Right ventricle myocardium superior (tissue), 1 donor: ENCODE measurements at places on chromosomes 1 and 21.

DNA sequence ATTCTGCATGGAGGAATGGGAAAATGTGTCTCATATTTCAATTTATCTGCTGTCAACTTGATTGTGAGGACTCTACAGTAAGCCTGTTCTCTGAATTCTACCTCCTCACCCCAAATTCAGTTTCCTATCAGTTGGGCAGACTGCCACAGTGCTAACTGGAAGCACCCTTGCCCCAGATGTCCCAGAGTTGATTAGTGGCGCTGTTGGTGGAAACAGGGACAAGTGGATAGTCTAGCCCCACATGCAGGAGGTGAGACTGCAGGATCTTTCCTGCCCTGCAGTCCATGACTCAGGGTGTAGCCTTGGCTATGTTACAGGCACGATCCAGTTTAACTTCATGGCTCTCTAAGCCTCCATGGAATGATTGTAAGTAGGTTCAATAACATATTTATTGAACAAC, 22.1 kb downstream of the ADAM30 start:
- DNase-seq: no peak

DNA sequence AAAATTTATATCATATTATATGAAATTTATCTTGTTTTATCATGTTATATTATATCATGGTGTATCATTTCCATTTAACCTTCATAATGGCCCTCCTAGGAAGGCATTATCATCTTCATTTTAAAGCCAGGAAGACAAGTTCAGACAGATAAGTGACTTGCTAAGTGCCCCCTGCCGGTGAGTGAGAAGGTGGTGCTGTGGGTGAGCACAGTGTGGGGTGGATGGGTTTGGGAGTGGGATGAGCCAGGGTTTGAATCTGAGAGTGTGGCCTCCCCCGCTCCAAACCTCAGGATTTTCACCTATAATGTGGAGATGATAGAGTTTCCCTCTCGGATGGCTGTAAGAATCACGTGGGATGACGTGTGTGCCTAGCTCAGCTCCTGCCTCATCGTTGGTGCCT, 108.7 kb upstream of the IGSF21 start:
- no peak for DNase-seq

DNA sequence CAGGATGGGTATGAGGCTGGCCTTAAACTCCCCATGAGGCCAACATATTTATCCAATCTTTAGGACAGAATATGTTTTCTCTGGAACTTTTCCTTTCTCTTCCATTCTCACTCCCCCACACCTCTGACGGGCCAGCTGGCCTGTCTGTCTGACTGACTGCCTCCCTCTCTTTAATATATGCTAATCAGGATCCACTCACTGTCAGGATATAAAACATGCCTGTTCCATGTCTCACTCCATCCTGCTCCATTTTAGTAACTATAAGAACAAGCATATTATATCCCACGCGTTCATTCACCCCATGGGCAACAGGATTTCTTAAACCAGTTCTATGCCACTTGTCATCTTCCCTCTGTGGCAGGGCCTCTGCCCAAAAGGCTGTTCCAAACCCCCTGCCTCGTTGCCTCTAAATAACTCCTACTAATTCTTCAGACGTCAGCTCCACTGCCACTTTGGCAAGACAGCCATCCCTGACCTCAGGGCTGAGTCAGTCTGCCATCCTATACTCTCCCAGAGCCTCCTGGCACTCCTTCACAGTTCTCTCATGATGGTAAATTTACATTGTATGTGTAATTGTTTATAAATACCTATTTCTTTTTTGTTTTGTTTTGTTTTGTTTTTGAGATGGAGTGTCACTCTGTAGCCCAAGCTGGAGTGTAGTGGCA, 84.3 kb upstream of the SPATA6 start:
- DNase-seq: no peak

DNA sequence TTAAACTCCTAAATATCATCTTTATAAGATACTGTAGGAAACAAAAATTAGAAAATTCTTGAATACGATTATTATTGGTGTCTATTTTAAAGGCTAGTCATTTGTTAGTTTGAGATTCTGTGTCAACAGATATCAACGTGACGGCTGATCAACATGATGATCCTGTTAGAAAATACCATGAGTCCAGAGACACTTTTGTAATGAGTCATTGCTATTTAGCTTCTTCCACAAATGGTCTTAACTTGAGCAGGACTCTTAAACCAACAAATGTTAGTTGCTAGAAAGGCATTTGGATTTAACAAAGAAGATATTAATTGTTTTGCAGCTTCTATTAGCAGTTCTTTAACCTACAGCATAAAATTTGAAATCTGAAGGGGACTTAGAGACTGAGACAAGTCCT, 131.2 kb downstream of the TGFB2 start:
- no peak for DNase-seq

- DNase-seq: peak; percentile 94
These were observed 15.3 kb upstream of the SKI start for GRCh38 chr1:2212532-2213491.

DNA sequence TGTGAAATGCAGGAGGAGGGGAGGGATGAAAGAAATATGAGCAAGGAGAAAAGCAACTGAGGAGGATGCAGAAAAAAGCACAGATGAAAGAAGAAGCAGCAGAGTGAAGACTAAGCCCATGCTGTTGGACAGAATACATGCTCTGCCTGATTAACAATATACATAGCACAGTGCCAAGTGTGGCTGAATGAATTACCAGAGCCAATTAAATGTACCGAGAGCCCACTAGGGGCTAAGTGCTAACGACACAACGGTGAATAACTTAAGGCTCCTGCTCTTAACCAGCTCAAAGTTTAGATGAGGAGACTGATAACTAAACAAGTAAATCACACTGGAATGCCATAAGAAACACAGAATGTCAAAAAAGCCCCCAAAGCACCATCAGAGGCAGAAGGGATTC, 15.6 kb downstream of the CADM3 start:
- DNase-seq: no peak

DNA sequence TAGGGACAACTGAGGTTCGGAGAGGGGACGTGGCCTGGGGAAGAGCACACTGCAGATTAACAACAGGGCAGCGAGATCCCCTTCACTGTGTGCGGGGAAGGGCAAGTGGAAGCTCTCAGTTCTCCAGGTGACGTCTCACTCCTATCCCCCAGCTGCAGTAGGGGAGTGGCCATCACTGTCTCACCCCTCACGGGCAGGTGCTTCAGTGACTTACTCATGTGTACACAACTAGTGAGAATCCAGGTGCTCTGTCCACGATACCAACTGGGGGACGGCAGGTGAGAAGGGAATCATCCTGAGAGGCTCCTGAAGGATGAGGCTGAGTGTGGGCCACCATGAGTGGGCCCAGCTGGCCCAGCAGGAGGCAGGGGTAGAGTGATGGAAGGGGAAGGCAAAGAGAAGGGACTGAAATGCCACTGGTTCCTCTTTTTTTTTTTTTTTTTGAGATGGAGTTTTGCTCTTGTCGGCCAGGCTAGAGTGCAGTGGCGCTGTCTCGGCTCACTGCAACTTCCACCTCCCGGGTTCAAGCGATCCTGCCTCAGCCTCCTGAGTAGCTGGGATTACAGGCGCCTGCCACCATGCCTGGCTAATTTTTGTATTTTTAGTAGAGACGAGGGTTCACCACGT, 25.9 kb downstream of the RHBG start:
- DNase-seq: no peak

GRCh38 chr1:202189001-202189790, 4.4 kb upstream of the LGR6 start:
- DNase-seq: peak; percentile 86

- no peak for DNase-seq
These were observed 13.4 kb downstream of the ELOA start for GRCh38 chr1:23756676-23757075.

DNA sequence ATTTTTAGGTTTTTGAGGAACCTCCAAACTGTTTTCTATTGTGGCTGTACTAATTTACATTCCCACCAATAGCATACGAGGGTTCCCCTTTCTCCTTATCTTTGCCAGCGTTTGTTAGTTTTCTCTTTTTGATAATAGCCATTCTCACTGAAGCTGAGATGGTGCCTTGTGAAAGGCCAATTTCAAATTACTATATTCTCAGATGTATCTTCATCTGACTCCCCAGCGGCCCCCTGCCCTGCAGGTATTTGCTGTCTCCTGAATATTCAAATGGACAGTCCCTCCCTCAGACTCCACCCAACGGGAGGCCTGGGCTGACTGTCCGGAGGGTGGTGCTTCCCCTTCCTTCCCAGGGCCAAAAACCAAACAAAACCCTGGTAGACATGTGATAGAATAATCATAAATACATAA, 33.5 kb upstream of the TARBP1 start:
- DNase-seq: no peak

- no peak for DNase-seq
These were observed 8.2 kb downstream of the SIM2 start for GRCh38 chr21:36706951-36707762.

DNA sequence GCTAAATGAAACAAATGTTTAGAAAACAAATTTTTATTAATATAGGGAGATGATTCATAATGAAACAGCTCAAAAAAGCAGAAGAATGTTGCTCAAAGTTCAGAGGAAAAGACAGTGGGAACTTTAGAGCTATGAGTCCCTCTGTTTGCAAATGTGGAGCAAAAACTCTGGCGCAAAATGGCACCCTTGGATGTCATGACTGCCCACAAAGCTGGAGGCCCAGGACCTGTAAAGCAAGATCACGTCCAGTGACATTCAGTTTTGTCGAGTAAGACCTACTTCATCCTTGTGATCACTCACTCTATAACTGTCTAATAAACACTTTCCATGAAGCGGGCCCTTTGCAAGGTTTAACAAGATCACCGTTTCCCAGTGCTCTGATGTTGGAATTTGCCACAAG, 9.1 kb upstream of the EXO1 start:
- DNase-seq: no peak

DNA sequence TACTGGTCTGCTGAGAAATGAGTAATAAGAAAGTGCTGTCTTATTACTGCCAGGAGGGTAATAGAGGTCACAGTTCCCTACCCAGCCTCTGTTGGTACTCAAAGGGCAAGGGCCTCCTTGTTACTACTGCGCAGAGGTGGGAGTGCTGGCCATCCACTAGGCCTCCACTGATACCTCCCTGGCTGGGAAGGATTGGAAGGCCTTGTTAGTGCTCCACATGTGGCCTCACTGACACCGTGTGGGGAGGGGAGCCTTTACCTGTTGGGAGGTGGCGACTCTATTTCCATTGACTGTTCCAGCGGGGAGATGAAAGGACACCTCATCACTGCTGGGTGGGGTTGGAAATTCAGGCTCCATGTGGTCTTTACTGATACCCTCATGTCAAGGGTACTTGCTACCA, 57.8 kb upstream of the USP24 start:
- DNase-seq: no peak

- no peak for DNase-seq
These were observed 45.5 kb upstream of the AIM2 start for GRCh38 chr1:159122005-159122621.

DNA sequence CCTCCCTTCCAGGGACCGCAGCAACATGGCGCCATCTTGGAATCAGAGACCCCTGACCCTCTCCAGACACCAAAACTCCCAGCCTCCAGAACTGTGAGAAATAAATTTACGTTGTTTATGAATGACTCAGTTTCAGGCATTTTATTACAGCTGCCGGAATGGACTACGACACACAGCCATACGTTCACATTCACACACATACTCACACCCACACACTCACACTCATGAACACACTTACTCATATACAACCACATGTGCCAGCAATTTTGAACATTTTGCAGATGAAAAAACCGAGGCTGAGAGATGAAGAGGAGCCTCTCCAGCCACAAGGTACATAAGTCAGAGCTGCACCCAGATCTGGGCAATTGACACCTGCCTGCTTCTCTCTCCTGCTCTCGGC, 151.0 kb upstream of the RAB4A start:
- no peak for DNase-seq

DNA sequence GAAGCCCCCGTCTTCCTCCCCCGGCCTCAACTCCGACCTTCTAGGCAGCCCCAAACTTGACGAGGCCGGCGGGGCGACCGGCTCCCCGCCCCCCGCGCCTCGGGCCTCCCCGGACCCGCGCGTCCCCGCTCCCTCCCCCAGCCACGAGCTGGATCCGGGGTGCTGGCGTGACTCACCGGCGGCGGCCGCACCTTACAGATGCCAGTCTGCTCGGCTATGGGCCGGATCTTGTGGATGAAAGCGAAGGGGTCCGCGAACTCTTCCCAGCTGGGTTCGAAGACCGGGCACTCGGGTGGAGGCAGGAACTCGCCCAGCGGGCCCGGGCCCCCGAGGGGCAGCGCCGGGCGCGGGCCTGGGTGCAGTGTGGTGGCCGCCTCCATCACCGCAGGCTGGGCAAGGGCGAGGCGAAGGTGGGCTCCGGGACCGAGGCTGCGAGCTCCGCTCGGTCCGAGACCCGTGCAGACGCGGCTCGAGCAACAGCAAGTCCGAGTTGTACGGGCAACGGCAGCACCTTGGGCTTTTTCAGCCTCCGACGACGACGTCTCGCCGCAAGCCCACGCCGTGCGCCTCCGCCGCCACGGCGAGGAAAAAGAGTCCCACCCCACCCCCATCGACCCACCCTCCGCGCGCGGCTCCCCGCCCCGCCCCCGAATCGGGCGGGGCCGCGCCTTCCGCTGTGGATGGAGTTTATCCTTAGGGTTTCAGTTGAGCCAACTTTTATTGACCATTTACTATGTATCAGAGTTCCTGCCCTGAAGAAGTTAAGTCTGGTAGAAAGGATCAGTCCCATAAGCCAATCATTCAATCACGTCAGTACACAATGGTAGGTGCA, at the start of gene KDM5B:
TSS of gene KDM5B (minus strand) at position 496 of the 832 bp plus-strand sequence. CDS start at position 380, 116 bp downstream.
- peak; percentile 84 for DNase-seq

DNA sequence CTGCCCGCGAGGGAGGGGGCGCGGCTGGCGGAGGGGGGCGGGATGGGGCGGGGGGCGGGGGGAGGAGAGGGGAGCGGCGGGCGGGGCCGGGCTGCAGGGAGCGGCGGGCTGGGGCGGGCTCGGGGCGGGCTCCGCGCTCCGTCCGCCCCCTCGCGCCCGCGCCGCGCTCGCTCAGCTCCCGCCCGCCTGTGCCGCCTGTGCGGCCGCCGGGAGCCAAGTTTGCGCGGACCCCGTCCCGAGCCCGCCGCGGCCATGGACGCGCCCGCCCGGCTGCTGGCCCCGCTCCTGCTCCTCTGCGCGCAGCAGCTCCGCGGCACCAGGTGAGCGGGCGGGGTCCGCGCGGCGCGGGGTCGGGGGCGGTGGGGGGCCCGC, at the start of gene GABRD:
TSS of gene GABRD (plus strand) at position 174 of the 372 bp plus-strand sequence. CDS start at position 253, 79 bp downstream.
- no peak for DNase-seq

DNA sequence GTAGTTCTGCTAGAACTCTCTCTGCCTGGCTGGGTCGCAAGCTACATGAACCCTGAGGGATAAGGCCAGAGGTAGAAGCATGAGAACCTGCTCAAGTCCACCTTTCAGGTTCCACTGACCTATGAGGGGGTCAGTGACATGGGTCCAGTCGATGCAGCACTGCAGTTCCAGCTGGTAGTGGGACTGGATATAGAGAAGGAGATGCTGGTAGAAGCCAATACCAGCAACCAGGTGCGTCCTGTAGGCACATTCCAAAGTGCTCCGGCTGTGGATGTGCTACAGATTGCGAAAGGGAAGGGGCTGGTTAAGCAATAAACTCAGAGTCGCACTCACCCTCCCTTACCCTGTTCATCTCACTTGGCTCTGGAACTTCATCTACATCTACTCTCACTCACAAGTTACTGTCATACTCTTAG, 5.7 kb downstream of the SMG5 start:
- DNase-seq: peak; percentile 23

GRCh38 chr1:118210051-118210722, 25.2 kb upstream of the SPAG17 start:
- no peak for DNase-seq
